Stimulated activated naive CD4-positive, alpha-beta T cell (primary cell): ENCODE measurements at places on chromosomes 16 and 17.

DNA sequence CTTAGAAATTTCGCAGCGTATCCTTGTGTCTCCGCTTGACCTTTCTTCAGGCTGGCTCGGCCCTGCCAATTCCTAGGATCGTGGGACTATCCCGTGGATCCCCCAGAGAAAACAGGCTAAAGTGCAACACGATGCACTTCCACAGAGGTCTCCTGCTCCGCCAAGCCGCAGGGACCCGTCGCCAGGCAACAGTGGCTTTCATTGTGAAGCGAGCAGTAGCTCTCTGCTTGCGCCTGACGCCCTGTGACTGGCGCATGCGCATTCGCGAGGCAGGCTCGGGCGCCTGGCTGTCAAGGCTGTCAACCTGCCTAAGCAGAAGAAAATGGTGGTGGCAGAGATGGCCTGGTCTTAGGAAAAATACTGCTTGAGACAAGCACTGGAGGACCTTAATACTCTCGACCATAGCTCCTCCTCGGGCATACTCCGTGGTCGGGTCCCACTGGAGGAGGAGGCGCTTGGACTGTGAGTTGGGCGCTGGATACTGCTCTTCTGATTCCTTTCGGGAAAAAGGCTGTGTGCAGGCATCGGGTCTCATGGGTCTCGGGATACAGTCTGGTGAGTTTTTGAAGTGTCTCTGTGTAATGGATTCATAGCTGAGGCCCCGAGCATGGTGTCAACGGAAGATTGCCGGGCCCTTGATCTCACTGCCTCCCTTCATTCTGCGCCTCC lies 2336.1 kb downstream of the TP53TG3F start:
- DNase-seq = no peak

DNA sequence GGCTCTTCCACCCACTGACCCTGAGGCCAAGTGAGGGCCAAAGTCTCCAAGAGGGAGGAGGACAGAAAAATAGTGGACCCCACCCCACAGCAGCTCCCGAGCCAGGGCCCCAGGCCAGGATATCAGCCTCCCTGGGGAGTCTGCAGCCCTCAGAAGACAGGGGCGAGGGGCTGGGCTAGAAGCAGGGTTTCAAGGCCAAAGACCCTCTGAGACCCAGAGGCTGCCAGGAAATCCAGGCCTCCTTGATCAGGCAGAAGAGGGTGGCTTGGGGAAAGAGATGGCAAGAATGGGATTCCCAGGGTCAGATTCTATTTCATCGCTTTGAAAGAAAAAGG lies 156.1 kb downstream of the ZNF423 start:
- no peak for DNase-seq

DNA sequence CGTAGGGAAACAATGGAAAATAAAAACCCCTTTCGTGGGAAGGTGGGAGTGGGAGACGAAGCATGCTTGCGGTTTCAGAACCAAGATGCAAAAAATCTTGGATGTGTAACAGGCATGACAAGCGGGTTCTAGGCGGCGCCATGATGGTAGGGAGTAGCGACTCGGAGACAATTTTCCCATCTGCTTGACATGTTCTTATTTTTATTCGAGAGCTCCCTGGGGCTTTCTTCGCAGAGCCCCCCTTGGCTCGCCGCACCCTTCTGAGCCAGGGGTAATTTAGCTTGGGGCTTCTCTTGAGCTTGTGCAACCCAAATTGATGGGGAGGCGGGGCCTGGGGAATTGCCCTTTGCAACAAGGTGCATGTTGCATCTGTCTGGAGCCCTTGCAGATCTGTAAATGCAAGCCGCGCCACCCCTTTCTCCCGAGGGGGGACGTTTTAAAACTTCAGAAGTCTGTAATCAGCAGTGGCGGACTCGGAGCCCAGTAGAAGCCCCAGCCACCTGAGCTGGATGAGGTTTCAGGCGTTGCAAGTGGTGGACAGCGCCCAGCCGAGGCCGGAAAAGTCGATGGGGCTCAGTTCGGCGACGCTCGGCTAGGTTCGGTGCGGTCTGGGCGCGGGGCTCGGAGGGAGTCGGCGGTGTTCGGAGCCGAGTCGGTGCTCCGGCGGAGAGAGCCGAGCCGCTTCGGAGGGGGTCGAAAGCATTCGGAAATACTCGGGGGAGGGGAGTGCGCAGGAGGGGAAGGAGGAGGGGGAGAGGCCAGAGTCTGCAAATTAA lies 2.9 kb downstream of the GNAO1 start:
- peak; percentile 72 for DNase-seq

- DNase-seq = no peak
Observed at GRCh38 chr16:21053590-21053989, 97.1 kb downstream of the DNAH3 start.

DNA sequence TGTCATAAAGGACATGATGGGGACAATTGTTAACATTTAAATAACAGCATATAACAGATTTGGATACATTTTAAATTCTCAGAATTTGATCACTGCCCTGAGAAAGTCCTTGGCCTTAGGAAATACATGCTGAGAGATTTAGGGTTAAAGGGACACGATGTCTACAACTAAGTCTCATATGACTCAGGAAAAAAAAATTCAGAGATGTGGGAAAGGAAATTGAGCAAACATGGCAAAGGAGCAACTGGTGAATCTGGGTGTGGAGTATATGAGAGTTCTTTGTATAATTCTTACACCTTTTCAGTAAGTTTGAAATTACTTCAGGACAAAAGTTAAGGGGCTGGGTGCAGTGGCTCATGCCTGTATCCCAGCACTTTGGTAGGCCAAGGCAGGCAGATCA lies 18.2 kb downstream of the MPP3 start:
- DNase-seq = no peak

GRCh38 chr17:58352596-58353388 lies 791 bp upstream of the SUPT4H1 start:
- peak; percentile 49 for DNase-seq

DNA sequence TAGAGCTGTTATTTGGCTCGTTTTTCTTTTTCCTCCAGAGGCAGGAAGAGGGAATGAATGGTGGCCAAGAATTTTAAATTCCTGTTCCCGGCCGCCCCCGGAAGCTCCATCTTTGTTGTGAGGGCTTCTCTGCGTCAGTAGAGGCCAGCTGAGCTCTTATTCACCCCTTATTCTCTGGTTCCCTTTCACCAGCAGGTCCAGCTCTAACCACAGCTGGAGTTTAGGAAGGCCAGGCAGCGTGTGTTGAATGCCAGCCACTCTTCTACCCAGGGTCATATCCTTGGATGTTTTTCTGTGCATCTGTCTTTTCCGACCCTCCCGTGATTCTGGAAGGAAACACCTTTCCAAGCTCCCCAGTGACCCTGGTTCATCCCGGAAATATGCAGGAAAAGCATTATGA lies 570.5 kb downstream of the WWOX start:
- DNase-seq = no peak
